ENCODE measurements at places on chromosomes 11 and 22. TPM values are rescaled to one million over a fixed set of nuclear protein-coding genes. Genes with fewer than 3 reads are reported as not detected.

The MTA2 gene
- total RNA-seq, result 131 TPM

DNA sequence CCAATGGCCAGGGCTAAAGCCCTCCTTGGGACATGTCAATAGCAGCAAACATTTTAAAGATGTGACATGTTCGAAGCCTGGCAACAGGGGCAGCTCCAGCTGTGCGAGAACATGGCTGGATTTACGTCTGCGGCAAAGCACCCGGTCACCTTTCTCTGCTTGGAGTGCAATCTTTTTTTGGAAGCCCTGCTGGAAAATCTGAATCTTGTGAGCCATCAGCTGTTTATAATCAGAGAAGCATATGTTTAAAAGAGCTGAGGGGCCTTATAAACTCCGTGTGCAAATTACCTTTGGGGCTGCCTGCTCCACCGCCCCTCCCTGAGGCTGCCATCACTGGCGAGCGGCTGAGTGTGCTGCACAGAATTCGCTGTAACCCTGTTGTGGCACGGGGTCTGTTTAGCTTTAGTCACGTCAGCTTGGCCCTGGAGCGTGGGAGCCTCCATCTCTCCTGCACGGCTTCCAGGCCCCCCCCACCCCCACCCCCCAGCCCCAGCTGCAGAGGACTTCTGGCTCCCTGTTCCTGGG lies 9.0 kb upstream of the KCNQ1OT1 start:
- no peak for DNase-seq

- no peak for DNase-seq
Observed at GRCh38 chr22:28808716-28809355, 8.5 kb upstream of the XBP1 start.

DNA sequence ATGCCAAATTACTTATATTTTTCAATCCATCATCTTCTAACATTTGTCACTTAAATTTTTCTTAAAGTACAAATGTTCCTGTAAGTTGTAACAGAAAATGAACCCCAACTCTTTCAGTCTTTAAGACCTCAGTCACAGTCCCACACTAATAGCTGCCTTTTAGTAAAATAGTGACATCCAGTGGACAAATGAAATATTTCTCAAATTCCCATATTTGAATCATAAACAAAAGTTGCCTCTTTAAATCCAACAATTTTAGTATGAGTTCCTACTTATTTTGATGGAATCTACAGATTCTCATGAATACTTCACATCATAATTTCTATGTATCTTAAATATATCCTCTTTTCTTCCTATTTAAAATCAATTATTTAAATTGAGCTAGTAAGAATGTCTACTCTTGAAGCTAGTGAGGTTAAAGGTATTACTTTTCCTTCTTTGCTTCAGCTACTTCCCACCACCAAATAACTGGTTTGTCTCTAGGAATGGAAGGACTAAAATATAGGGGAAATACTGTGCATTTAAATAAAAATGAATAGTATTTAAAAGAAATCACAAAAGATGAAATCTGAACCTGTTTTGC lies 9.2 kb downstream of the LIN7C start:
- DNase-seq, result no peak

- DNase-seq, result no peak
Observed at GRCh38 chr11:3641191-3641590, 601 bp downstream of the ART5 start.

The TIMP3 gene
- 20.4 TPM for total RNA-seq

All from endodermal cell (in vitro differentiated cells).